ENCODE measurements at places on chromosomes 13 and 19. TPM values are rescaled to one million over a fixed set of nuclear protein-coding genes. Genes with fewer than 3 reads are reported as not detected.

GRCh38 chr19:19109601-19110000, 28.7 kb downstream of the TMEM161A start:
- H3K4me1 ChIP-seq = peaks cover 32% of the 10 kb centered on the region
- no peak overlapping the region for H3K4me3 ChIP-seq
- H3K36me3 ChIP-seq = no peaks in the 10 kb centered on the region
- no peak for DNase-seq

Gene DUS3L
- 34.5 TPM for total RNA-seq

Gene ERICH6B
- total RNA-seq = not detected

DNA sequence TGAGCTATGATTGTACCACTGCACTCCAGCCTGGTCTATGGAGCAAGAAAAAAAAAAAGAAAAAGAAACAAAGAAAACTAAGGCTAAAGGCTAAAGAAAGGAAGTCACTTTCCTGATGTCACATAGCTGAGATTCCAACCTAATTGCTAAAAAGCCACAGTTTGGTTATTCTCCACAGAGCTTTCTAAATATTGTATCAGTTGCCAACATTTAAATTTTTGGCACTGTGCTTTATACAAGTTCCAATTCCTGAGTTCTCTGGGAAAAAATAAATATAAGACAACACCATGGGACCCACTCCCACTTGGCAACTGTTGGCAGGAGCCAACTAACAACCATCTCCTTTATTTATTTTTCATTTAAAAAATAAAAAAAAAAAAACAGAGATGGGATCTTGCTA, 11.2 kb upstream of the LYPD3 start:
- H3K36me3 ChIP-seq = no peaks in the 10 kb centered on the region
- H3K4me1 ChIP-seq = no peaks in the 10 kb centered on the region
- no peak overlapping the region for H3K27ac ChIP-seq
- H3K4me3 ChIP-seq = no peak overlapping the region

Gene NPHS1
- not detected for total RNA-seq

DNA sequence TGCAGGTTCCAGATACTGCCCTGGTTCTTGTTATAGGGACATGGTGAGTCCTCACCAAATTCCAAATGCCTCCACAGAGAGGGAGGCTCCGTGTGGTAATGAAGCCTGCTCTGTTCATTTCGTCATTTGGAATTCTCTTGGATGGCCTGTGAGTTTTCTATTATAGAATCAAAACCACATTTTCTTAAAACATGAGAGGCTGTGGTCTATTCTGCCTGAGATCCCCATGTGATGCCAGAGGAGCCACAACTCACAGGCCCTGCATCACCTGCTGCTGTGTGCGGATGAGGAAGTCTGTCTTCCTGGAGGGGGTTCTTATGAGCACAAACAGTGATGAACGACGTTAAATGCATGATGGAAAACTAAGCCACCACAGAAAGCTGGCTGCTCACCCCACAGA, 264.4 kb downstream of the UQCRFS1 start:
- H3K27ac ChIP-seq = no peak overlapping the region
- no peaks in the 10 kb centered on the region for H3K27me3 ChIP-seq
- no peak overlapping the region for H3K4me3 ChIP-seq

- H3K36me3 ChIP-seq = peaks cover 5% of the 10 kb centered on the region
- H3K4me3 ChIP-seq = peak overlapping the region; percentile 95
- peak overlapping the region; percentile 93 for H3K27ac ChIP-seq
- H3K27me3 ChIP-seq = no peaks in the 10 kb centered on the region
- peaks cover 10% of the 10 kb centered on the region for H3K4me1 ChIP-seq
Measured at GRCh38 chr19:7679771-7680605, 645 bp upstream of the TRAPPC5 start.

Gene ANGPTL4
- 17.6 TPM for total RNA-seq

DNA sequence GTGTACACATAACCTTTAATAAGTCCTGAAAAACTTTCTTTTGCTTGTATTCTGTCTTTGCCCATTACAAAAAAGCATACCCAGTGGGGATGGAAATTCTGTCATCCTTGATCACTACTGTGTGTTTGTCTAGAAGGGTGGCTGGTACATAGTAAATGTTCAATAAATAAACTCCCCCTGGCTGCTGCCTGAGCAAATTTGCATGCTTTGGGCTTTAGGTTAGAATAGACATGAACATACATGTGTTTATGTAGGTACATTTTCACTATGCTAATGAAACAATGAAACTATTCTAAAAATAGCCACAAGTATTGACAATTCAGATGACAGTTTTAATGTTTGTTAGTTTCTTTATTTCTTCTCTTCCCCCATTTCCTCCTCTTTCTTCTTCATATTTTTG, 36.1 kb downstream of the TNFSF13B start:
- H3K27ac ChIP-seq = no peak overlapping the region
- H3K4me1 ChIP-seq = no peaks in the 10 kb centered on the region
- no peak overlapping the region for H3K4me3 ChIP-seq
- H3K27me3 ChIP-seq = no peaks in the 10 kb centered on the region

DNA sequence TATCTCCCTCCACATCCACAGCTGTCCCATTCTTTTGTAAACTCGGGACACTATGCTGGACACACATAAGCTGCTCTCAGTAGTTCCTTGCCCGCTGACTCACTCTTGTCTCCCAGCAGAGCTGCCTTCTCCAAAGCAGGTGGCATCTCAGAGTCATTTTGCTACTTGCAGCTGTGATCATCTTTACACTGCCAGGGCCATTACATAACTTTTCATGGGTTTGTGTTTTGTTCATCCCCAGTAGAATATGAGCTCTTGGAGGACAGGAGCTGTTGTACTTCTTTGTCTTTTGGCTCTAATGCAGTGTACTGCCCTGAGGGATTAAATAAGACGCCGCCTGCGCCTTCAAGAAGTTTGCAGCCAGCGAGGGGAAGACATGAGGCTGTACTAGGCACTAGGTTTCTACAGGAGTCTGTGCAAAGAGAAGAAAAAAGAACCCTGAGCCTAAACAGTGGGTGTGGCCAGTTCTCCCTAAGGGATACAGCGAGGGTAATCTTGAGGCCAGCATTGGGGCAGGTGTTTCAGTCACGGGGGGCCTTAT, 40.8 kb upstream of the GPR183 start:
- no peak for DNase-seq
- H3K27me3 ChIP-seq = no peaks in the 10 kb centered on the region
- H3K36me3 ChIP-seq = no peaks in the 10 kb centered on the region
- no peak overlapping the region for H3K4me3 ChIP-seq

- no peaks in the 10 kb centered on the region for H3K27me3 ChIP-seq
- no peak for DNase-seq
- no peaks in the 10 kb centered on the region for H3K36me3 ChIP-seq
- H3K4me3 ChIP-seq = no peak overlapping the region
- H3K4me1 ChIP-seq = peaks cover 29% of the 10 kb centered on the region
Measured at GRCh38 chr19:50475736-50476223, 527 bp upstream of the EMC10 start.

DNA sequence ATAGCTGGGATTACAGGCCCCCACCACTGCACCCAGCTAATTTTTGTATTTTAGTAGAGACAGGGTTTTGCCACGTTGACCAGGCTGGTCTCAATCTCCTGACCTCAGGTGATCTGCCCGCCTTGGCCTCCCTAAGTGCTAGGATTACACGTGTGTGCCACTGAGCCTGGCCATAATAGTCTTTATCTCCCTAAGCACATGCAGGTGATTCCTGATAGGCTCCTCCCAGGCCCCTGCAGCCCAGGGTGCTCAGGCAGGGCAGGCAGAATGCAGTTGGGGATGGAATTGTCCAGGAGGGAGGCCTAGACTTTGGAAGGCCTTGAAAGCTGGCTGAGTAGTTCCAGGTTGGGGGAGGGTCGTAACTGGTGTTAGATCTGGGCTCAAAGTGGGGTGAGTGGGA, 8.5 kb downstream of the ZNF526 start:
- no peaks in the 10 kb centered on the region for H3K27me3 ChIP-seq
- H3K36me3 ChIP-seq = peaks cover 55% of the 10 kb centered on the region
- DNase-seq = no peak
